Activated T-cell treated with anti-CD3 and anti-CD28 coated beads, Interleukin-2, amount 50 U/mL, for 4 hours (primary cell): ENCODE measurements at places on chromosomes 2 and 18. TPM values are rescaled to one million over a fixed set of nuclear protein-coding genes. Genes with fewer than 3 reads are reported as not detected.

GRCh38 chr2:9174771-9175437, 31.7 kb upstream of the ASAP2 start:
- DNase-seq: no peak

The G6PC2 gene
- total RNA-seq: not detected

DNA sequence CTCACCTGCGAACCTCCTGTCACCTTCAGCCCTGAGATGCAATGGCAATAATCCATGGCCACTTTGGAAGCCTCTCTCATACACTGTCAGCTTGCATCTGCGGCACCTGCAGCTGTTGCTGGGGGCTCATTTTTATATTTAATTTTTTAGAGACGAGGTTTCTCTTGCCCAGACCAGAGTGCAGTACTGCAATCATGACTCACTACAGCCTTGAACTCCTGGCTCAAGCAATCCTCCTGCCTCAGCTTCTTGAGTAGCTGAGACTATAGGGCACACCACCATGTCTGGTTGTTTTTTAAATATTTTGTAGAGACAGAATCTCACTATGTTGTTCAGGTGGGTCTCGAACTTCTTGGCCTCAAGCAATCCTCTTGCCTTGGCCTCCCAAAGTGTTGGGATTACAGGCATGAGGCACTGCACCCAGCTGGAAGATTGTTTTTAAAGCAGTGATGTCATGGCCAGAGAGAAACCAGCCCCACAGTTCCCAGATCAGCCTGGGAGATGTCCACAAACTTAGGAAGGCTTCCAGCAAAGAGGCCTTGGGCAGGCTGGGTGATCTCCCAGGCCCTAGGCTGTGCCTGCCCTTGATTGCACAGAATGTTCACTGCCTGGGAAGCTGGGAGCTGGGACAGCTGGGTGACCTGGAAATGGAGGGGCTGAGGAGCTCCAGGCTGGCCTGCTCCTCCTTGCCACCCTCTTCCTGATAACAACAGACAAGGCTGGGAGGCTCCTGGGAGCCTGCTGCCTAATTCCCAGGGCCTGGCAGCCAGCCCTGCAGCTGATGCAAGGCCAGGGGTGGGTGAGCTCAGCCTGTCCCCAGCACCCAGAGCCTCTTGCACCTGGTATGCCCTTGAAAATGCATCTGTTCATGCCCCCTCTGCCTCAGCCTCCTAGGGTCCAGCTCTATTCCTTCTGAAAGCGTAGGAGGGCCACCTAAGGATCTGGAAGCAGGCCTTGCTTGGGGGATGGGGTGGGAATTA, 27.1 kb downstream of the SH2D6 start:
- DNase-seq: no peak

GRCh38 chr2:74239346-74239745, 40.9 kb downstream of the MTHFD2 start:
- no peak for DNase-seq

- DNase-seq: peak; percentile 72
Observed at GRCh38 chr2:42105330-42106256, 57.8 kb downstream of the PKDCC start.

GRCh38 chr2:222034058-222034457, 264.7 kb downstream of the PAX3 start:
- no peak for DNase-seq

GRCh38 chr18:49152885-49153284, 202.1 kb upstream of the SMAD7 start:
- no peak for DNase-seq

GRCh38 chr2:7620255-7620654, 703.0 kb downstream of the RNF144A start:
- no peak for DNase-seq

The TMBIM1 gene
- 52.8 TPM for total RNA-seq

GRCh38 chr2:180367815-180368214, 360.7 kb upstream of the CWC22 start:
- DNase-seq: no peak

DNA sequence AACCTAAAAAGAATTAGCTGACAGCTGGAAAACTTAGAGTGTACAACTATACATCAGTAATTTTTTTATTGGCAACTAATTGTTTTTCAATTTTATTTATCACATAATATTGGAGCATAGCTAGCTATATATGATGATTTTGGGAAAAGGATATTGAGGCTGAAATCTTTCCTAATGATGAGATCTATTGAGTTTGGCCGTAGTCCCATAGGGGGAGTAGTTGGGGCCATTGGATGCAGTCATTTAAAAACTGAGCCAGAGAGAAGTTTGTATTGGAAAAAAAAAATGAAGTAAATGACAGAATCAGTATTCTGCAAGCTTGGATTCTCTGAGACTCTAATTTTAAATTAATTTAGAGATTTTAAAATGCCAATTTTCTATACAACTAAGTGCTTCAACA, 179.8 kb downstream of the LTBP1 start:
- DNase-seq: no peak

The UPP2 gene
- total RNA-seq: not detected

- no peak for DNase-seq
Observed at GRCh38 chr2:30185178-30185577, 38.4 kb downstream of the YPEL5 start.

GRCh38 chr2:26887151-26887550, 39.2 kb downstream of the DPYSL5 start:
- no peak for DNase-seq

GRCh38 chr2:22086726-22087125, 963.0 kb downstream of the TDRD15 start:
- no peak for DNase-seq

DNA sequence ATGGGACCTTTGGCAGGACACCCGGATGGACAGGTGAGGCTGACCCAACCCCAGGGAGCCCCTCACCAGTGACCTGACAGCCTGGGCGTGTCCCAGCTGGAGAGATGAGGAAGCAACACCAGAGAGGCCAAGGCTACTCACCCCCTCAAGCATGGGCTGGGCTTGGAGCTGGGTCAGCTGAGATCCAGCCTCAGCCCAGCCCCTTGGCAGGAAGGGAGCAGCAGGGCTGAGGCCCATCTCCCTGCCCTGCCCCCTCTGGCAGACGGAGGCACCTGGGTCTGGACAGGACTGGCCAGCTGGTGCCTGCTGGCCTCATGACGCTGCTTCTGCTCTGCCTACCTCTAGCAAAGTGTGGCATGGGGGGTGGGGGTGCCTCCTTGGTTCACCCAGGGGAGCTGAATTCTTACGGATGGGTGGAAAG, 37.8 kb downstream of the HS6ST1 start:
- DNase-seq: no peak

The ALPG gene
- total RNA-seq: not detected

- DNase-seq: no peak
Observed at GRCh38 chr2:28318023-28318422, 74.6 kb upstream of the FOSL2 start.

- no peak for DNase-seq
Observed at GRCh38 chr2:216571909-216572513, 61.2 kb upstream of the IGFBP2 start.

DNA sequence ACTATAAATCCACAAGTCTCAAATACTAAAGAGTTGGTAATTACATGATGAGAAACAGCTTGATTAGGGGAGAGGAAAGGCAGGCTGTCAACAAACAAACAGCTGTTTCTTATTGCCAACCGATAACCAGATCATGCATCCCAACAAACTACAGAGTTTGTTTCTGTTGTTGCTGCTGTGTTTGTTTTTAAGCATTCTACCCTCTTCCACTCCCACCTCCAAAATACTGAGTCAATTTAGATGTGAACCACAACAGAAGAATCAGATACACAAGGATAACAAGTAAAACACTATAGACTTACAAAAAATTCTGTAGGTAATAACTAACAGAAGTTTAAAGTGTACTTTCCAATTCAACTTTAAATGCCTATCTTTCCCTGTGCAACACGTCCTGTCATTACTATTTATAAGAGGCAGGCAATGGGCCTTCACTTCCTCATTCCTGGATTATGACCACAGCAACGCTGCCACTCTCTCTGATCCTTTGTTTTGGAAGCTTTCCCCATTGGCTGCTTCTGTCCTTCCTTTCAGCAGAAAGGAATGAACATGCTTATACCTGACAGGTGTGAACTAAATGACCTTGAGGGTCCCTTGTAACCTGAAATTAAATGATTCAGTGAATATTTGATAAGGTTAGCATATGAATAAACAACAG, 152.0 kb downstream of the SRBD1 start:
- no peak for DNase-seq

DNA sequence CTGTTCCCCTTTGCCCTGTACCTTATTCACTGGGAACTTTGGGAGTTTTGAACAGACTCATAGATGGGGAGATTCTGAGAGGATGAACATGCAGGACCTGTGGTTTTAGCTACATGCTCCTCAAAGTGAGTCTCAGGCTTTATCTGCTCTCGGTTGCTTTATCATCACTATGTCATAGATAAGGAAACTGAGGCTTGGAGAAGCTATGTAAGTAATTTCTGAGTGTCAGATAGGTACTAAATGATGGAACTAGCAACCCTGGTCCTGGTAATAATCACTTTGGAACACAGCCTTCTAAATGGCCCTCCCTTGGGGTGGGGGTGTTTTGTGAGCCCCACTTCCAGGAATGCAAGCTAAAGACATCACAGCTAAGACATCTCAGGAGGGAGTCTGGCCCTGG, 186.2 kb upstream of the MEX3C start:
- no peak for DNase-seq

DNA sequence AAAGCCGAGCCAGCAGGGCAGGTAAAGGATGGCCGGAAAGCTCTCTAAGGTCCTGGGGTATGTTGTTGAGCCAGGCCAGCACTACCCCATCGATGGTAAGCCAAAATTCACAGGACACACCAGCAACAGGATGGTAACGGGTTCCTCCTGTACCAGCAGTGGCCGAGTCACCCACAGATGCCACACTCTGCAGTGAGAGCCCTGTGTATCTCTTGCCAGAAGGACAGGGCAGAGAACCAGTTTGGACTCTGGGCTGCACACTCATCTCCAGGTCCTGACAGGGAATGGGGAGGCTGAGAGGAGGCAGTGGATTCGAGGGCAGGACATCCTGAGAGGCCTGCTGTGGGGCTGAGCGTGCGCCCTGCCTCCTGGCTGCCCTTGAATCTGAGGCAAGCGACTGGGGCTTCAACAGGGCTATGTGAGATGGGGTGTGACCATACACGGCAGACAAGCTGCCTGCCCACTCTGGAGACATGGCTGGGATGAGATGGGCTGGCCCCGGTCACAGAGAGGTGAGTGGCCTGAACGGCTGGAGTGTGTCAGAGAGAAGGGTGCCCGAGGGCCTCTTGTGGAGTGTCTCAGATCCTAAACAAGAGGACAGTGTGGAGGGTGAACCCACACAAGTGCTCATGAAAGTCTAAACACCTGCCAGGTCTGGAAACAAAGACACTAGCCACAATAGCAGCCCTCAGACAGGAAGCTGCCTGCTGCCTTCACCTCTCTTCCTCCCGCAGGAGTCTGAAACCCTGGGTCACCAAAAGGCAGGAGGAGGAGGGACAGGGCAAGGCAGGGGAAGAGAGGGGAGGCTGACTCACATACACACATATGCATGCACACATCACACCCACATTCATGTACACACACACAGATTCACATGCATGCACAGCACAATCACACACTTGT, 182.3 kb downstream of the LOXHD1 start:
- DNase-seq: no peak

- DNase-seq: no peak
Observed at GRCh38 chr18:13223311-13224143, 5.0 kb downstream of the LDLRAD4 start.

GRCh38 chr2:50627505-50627904, 404.4 kb downstream of the NRXN1 start:
- DNase-seq: no peak

- no peak for DNase-seq
Observed at GRCh38 chr2:134609924-134610513, 108.8 kb downstream of the TMEM163 start.

DNA sequence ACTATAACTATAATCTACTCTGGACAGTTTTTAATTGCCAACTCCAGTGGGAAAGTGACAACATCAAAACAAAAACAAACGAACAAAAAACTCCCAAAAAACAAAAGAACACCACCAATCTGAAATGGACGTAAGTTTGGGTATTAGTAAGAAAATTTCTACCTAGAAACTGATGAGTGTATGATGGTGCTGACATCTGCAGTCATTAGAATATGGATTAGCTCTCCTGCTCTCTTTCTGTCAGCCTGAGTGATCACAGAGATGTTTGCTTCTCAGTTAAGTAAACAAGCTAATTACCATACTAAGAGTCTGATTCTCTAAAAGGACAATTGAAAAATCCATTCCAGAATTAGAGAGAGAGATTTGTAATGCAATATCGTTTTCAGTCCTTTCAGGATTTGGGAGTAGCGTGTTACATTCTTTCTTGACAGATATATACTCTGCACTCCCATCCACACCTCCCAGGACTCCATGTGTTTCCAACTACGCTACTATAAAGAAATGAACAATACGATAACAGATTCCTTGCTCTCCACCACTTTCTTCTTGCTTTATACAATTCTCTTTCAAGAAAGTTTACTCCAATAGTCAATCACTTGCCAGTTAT, 1347.4 kb upstream of the PIK3C3 start:
- no peak for DNase-seq
